ENCODE measurements at places on chromosomes 5 and 9.

- no peak for DNase-seq
These were observed 1471.8 kb upstream of the NUDT12 start for GRCh38 chr5:105034401-105034763.

- DNase-seq: no peak
These were observed 159.4 kb downstream of the MACROH2A1 start for GRCh38 chr5:135239453-135240282.

DNA sequence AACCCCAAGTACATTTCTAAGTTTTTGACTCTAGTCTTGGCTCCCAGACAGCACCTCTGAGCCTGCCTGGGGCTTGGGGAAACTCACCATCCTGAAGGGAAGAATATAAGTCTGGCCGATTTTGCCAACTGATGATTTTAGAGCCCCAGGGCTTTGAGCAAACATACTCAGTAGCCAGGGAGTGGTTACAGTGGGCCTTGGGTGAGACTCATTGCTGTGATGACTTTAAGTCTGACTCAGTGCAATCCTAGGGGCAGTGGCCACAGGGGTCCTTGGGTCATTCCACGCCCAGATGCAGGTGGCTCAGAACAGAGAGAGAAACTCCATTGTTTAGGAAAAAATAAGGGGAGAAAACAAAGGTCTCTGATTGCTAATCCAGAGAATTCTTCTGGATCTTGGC is 312.0 kb upstream of the EDIL3 start:
- DNase-seq: no peak

DNA sequence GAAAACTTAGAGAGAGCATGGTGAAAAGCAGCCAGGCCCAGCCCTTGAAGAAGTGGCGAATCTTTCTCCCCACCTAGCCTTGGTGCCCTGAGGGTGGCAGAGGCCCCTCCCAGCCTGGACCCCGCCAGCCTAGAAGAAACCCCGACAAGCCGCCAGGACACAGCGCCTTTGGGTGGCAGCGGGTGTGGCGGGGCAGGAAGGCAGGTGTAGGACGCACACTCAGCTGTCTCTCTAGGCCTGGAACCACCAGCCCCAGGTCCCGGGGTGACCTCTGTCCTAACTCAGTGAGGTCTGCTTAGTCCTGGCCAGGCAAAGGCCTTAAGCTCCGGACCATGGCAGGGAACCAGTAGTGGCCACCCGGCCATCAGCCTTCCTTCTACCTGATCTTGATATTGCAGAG is 178.3 kb downstream of the BARX1 start:
- DNase-seq: no peak

DNA sequence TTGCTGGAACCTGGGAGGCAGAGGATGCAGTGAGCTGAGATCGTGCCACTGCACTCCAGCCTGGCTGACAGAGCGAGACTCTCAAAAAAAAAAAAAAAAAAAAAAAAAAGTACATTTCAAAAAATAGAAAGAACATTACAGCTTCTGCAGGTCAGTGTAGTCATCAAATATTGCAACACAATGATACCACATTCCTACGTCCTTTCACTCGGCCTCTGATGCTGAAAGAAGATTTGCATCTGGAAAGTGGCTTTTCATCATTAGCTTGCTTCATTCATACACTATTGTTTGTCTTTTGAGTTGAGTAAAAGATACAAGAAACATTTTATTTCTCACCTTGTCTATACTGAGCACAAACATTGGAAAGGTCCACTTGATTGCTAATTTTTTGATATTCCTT is 59.6 kb upstream of the CPLANE1 start:
- DNase-seq: no peak

DNA sequence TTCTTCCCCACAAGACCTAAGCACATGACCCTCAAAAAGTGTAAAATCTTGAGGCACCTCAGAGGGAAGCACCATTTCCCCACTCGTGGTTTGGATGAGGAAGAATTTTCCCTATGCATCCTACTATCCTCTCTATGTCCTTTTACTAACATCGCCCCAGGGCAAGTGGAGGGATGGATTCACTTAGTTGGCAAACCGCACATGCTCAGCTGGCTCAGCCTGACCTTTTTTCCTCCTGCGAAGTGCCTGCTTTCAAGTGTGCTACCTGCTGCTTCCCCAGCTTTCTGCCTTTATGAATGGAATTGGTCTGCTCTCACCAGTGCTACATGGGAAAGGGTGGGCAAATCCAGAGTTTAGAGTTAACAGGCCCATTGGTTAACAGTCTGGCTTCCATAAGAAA is 56.6 kb upstream of the IFNK start:
- DNase-seq: peak; percentile 22
